Kidney epithelial cell (primary cell): ENCODE measurements at places on chromosomes 16 and 17. TPM values are rescaled to one million over a fixed set of nuclear protein-coding genes. Genes with fewer than 3 reads are reported as not detected.

DNA sequence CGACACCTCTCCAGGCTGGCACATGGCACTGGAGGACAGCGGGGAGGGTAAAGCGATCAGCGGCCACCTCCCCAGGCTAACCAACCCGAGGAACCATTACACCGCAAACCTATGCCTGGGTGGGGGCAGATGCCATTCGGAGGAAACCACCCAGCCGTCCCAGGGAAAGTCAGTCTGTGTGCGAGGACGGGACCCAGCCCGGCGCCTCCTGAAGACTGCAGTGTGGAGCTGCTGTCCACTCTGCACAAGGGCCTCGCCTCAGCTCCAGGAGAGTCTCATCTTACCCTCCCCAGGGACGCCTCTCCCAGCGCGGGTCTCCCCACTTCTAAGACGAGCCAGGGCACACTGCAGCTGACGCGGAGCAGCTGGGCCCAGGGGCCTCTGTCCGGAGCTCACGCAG is 8.0 kb downstream of the SLC38A10 start:
- no peak for DNase-seq

DNA sequence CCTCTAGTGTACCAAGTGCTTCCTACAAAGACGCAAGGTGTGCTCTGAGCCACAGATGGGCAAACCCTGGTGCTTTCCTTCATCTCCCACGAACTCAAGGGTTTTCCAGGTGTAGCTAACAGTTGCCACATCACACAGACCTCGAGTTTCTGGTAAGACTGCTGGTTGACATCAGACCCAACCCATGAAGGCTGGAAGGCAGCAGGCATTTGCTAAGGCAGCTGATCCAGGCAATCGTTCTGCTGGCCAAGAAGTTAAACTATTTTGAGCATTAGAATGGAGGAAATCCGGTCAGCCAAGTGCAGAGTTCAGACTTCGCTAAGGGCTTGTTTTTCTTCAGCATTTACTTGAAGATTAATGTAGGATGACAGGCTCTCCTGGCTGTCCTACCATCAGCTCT is 11.5 kb downstream of the HAS3 start:
- no peak for DNase-seq

The KCNJ2 gene
- total RNA-seq: 0.79 and 0.82 TPM in 2 replicates

DNA sequence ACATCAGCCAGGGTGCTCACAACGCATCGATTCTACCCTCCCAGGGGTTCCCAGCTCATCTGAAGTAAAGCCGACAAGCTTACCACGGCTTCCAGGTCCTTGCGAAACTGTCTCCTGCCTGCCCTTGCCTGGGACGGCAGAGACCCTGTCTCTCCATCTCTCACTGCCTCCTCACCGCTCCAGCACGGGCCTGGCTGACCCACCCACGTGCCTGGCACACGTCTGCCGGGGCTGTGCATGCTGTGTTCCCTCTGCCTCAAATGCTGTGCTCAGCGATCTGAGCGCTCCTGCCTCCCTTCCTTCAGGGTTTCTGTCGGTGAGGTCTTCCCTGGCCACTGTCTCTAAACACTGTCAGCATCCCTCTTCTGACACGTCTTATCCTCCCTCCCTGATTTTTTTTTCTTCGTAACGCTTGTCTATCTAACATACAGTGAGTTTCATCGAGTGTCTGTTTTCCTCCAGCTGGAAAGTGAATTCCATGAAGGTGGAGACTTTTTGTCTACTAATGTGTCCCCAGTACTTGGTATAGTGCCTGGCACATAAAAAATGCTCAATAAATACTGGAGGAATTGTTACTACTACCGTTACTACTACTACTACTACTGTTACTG is 208.4 kb downstream of the IRF8 start:
- DNase-seq: no peak

DNA sequence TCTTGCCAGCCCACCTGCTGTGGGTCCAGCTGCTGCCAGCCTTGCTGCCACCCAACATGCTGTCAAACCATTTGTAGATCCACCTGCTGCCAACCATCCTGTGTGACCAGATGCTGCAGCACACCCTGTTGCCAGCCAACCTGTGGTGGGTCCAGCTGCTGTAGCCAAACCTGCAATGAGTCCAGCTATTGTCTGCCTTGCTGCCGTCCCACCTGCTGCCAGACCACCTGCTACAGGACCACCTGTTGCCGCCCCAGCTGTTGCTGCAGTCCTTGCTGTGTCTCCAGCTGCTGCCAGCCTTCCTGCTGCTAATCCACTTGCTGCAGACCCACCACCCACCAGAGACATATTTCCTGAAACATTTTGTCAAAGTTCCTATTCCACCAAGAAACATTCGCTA is 641 bp downstream of the KRTAP9-1 start:
- DNase-seq: no peak

The KRT13 gene
- 0.96 TPM in 1 of 2 replicates, not detected in the other for total RNA-seq
